ENCODE measurements at places on chromosomes 5 and 9.

- H3K36me3 ChIP-seq = no peaks in the 10 kb centered on the region
- DNase-seq = peak; percentile 30
- H3K4me3 ChIP-seq = no peak overlapping the region
- H3K27me3 ChIP-seq = peaks cover 31% of the 10 kb centered on the region
- H3K4me1 ChIP-seq = peaks cover 56% of the 10 kb centered on the region
Observed at GRCh38 chr9:116276651-116277121, 123.1 kb downstream of the PAPPA start.

DNA sequence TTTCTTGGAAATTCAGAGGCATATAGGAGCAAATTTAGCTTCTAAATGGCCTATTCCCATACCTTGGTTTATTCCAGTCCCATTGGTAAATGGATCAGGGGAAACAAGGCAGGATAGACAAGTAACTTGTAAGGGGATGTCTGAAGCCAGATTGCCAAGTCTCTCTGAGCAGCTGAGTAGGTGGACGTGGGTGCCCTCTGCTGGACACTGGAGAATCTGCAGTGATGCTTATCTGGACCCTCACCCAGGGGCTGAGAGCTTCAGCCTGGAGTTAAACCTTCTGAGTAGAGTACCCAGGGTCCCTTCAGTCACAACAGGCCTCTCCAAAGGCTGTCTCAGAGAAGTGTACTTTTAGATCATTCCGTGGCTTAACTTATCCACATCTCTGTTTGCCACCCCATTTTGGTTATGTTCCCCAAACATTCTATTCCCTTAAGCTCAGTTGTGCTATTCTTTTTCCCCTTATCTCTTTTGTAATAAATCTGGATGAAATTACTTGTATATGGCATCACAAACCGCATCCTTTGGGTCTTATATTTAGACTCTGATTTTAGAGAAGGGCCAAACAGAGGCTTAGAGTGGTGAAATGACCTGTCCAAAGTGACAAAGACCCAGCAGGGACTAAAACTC, 218.3 kb upstream of the GLRA1 start:
- no peak overlapping the region for H3K27ac ChIP-seq
- H3K4me3 ChIP-seq = no peak overlapping the region
- no peaks in the 10 kb centered on the region for H3K36me3 ChIP-seq
- peaks cover 11% of the 10 kb centered on the region for H3K27me3 ChIP-seq
- H3K4me1 ChIP-seq = no peaks in the 10 kb centered on the region
- peak; percentile 77 for DNase-seq

DNA sequence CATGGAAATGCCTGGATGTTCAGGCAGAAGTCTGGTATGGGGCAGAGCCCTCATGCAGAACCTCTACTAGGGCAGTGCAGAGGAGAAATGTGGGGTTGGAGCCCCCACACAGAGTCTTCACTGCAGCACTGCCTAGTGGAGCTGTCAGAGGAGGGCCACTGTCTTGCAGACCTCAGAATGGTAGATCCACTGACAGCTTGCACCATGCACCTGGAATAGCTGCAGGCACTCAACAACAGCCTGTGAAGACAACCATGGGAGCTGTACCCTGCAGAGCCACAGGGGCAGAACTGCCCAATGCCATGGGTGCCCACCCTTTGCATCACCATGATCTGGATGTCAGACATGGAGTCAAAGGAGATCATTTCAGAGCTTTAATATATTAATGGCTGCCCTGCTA, 36.9 kb downstream of the TRIP13 start:
- no peaks in the 10 kb centered on the region for H3K36me3 ChIP-seq
- H3K27me3 ChIP-seq = peaks cover 45% of the 10 kb centered on the region
- peaks cover 8% of the 10 kb centered on the region for H3K4me1 ChIP-seq
- no peak overlapping the region for H3K27ac ChIP-seq
- no peak for DNase-seq

GRCh38 chr5:125276096-125276495, 529.7 kb upstream of the ZNF608 start:
- no peak for DNase-seq
- H3K27me3 ChIP-seq = no peaks in the 10 kb centered on the region
- no peak overlapping the region for H3K27ac ChIP-seq
- H3K36me3 ChIP-seq = no peaks in the 10 kb centered on the region
- no peak overlapping the region for H3K4me3 ChIP-seq

DNA sequence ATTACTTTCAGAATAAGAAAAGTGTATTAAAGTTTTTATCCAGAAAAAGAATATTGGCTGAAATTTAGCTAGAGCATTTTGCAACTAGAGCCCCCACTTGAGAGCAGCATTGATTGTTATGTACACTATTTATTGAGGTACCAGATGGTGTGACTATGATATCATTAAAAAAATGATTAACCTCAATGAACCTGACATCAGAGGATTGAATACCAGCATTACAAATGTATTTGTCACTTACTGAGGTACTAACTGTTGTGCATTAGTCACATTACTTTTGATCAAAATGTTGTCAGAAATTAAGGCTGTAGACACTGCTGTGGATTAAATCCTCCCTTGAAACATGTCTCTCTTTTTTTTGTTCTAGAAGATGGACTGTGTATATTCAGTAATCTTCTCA, 127.8 kb upstream of the DHFR start:
- no peak overlapping the region for H3K27ac ChIP-seq
- H3K27me3 ChIP-seq = no peaks in the 10 kb centered on the region
- DNase-seq = no peak

GRCh38 chr5:64722588-64722987, 32.3 kb downstream of the SHISAL2B start:
- no peak overlapping the region for H3K4me3 ChIP-seq
- no peaks in the 10 kb centered on the region for H3K4me1 ChIP-seq
- DNase-seq = no peak
- H3K27ac ChIP-seq = peak overlapping the region; percentile 31
- H3K27me3 ChIP-seq = no peaks in the 10 kb centered on the region

DNA sequence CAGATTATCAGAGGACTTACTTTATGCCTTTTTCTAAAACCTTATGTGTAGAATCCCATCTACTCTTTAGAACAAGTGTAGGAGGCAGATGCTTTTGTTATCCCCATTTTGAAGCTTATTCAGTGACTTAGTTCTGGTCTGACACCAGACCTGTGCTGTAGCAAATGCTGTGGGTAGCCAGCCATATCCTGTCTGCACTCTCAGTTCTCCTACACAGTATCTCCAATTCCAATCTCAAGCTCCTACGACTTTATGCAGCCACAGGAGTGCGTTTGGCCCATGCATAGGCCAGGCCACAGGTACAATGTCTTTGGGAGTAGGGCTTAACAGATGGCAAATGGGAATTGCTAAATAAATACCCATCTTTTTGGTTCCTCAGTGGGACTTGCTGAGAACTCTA, 292.6 kb downstream of the MCTP1 start:
- H3K27me3 ChIP-seq = no peaks in the 10 kb centered on the region
- H3K36me3 ChIP-seq = no peaks in the 10 kb centered on the region
- no peak for DNase-seq
- H3K27ac ChIP-seq = no peak overlapping the region
- H3K4me3 ChIP-seq = no peak overlapping the region

DNA sequence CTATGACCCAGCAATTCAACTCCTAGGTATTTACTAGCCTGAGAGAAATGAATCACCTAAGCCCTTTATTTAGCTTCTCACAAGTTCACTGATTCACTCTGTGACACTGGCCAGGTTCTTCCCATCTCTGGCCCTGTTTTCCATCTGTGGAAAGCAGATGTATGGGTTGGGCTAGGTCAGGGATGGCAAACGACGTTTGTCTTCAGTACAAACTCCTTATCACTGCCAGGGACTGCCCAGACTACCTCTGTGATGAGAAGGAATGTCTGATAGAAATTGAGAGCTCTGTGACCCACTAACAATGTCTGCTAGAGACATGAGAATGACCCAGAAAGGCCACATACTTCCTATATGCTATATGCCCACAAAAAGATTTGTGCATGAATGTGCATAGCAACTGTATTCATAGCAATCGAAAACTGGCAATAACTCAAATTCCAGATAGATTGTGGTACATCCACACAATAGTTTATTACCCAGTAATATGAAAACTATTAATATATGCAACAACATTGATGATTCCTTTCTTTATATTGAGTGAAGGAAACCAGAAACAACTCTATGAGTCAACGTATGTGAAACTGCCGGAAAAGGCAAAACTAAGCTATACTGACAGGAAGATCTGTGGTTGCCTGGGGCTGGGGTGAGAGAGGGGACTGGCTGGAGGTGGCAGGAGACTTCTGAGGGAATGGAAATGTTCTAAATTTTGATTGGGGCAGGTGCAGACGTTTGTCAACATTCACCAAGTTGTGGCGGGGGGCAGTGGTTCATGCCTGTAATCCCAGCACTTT, 32.0 kb upstream of the ADAM19 start:
- no peaks in the 10 kb centered on the region for H3K4me1 ChIP-seq
- H3K4me3 ChIP-seq = no peak overlapping the region
- H3K27ac ChIP-seq = no peak overlapping the region
- DNase-seq = no peak
- no peaks in the 10 kb centered on the region for H3K27me3 ChIP-seq

DNA sequence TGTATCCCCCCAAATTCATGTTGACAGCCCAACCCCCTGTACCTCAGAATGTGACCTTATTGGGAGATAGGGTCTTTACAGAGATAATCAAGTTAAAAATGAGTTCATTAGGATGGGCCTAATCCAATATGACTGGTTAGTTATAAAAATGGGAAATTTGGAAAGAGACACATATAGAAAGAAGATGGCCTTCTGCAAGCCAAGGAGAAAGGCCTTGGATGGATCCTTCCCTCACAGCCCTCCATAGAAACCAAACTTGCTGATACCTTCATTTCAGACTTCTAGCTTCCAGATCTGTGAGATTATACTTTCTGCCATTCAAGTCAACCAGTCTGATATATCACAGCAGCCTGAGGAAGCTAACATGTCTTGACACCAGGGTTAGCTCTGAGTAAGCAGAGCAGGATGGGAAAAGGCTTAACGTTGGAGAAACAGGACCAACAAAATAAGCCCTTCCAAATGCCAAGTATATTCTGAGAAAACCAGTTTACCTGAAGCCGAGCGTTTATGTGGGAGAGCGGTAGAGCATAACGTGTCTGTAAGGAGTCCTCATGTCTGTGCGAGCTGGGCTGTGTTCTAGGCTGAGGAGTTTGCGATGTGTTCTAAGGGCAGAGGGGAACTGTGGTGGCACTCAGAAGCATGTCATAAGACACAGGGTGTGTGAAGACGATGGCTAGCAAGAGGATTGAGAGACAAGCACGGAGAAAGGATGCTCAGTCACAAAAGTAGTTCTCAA, 206.1 kb downstream of the PIK3R1 start:
- H3K4me3 ChIP-seq = no peak overlapping the region
- peaks cover 9% of the 10 kb centered on the region for H3K4me1 ChIP-seq
- no peak for DNase-seq

DNA sequence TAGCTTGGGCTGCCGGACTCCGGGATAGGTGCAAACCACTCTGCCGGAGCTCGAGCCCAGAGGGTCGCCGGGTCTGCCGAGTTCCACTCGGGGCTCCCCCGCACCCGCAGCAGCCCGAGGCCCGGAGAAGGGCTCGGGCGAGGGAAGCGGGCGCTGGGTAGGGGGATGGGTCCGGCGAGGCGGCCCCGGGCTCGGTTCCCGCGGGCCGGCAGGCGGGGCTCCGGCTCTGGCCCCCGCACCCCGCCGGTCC, 507 bp downstream of the RICTOR start:
- DNase-seq = no peak
- H3K27me3 ChIP-seq = no peaks in the 10 kb centered on the region
- H3K4me3 ChIP-seq = peak overlapping the region; percentile 91
- peak overlapping the region; percentile 98 for H3K27ac ChIP-seq

GRCh38 chr9:79764374-79764773, 192.6 kb downstream of the TLE4 start:
- no peak for DNase-seq
- H3K36me3 ChIP-seq = no peaks in the 10 kb centered on the region
- H3K27ac ChIP-seq = no peak overlapping the region

- no peak overlapping the region for H3K4me3 ChIP-seq
Observed at GRCh38 chr5:91049800-91050199, 333.3 kb downstream of the ARRDC3 start.

DNA sequence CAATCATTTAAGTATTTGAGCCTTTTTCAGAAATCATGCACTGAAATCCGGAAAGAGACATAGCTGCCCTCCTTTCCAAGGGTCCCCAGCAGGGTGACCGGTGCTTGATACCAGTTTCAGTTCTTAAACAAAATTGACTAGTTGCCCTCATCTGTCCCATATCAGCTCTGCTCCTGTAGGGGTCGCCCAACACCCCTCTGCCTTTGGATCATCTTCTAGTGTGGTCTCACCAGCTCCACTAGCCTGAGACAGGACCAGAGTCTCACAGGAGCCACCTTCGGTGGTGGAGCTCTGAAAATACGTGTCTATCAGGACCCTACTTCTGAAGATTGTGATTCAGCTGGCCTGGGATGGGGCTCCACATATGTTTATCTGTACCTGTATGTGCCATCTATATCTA, 428.2 kb downstream of the ENC1 start:
- no peak overlapping the region for H3K27ac ChIP-seq
- no peaks in the 10 kb centered on the region for H3K36me3 ChIP-seq
- H3K27me3 ChIP-seq = no peaks in the 10 kb centered on the region
- DNase-seq = peak; percentile 46

- H3K27me3 ChIP-seq = no peaks in the 10 kb centered on the region
- peaks cover 26% of the 10 kb centered on the region for H3K4me1 ChIP-seq
- H3K27ac ChIP-seq = no peak overlapping the region
- H3K36me3 ChIP-seq = no peaks in the 10 kb centered on the region
Observed at GRCh38 chr9:107435415-107435814, 54.2 kb downstream of the KLF4 start.

DNA sequence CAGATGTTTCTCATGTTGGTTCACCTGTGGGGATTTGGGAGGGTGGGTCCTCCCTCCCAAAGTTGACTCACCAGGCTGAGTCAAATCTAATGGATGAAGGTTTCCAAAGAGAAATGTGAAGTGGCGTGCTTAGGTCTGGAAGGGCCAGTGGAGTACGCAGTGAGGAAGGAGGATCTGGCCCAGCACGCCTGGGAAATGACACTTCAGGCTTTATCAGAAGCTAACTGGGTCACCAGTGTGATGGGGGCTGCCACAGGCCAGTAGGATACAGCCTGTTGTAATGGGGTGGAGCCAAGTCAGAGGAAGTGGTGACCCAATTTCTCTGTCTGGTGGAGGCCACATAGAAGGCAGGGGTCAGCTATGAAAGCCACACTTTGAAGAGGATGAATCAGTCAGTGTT, 18.0 kb downstream of the POLR1E start:
- no peaks in the 10 kb centered on the region for H3K4me1 ChIP-seq
- H3K4me3 ChIP-seq = no peak overlapping the region
- H3K27me3 ChIP-seq = no peaks in the 10 kb centered on the region
- H3K27ac ChIP-seq = no peak overlapping the region
- H3K36me3 ChIP-seq = peaks cover 6% of the 10 kb centered on the region

- H3K4me1 ChIP-seq = peaks cover 27% of the 10 kb centered on the region
- H3K27ac ChIP-seq = peak overlapping the region; percentile 75
- H3K4me3 ChIP-seq = peak overlapping the region; percentile 29
Observed at GRCh38 chr9:92969516-92970466, 22.5 kb downstream of the FGD3 start.

DNA sequence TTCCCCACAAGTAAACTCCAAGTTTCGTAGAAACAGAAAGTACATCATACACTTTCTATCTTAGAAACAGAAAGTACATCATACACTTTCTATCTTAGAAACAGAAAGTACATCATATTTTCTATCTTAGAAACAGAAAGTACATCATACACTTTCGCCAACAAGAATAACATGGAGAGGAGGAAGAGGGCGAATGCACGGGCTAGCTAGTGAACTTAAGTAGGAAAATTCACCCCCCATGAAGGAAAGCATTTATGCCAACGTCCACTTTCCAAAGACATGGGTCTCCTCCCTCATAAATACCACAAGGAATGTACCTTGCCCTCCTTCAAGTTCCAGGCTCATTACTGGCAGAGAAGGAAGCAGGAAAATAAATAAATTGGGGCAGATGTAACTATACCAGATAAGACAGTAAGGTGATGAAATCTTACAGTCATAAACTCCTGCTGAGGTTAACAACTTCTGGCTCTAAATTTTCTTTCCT, 64.7 kb downstream of the FRMD3 start:
- peaks cover 8% of the 10 kb centered on the region for H3K4me1 ChIP-seq
- H3K36me3 ChIP-seq = no peaks in the 10 kb centered on the region
- no peak for DNase-seq
